ENCODE measurements at places on chromosomes 6 and 20.
A peak's percentile ranks its signal among the peaks of the same experiment; 100 is the strongest.

DNA sequence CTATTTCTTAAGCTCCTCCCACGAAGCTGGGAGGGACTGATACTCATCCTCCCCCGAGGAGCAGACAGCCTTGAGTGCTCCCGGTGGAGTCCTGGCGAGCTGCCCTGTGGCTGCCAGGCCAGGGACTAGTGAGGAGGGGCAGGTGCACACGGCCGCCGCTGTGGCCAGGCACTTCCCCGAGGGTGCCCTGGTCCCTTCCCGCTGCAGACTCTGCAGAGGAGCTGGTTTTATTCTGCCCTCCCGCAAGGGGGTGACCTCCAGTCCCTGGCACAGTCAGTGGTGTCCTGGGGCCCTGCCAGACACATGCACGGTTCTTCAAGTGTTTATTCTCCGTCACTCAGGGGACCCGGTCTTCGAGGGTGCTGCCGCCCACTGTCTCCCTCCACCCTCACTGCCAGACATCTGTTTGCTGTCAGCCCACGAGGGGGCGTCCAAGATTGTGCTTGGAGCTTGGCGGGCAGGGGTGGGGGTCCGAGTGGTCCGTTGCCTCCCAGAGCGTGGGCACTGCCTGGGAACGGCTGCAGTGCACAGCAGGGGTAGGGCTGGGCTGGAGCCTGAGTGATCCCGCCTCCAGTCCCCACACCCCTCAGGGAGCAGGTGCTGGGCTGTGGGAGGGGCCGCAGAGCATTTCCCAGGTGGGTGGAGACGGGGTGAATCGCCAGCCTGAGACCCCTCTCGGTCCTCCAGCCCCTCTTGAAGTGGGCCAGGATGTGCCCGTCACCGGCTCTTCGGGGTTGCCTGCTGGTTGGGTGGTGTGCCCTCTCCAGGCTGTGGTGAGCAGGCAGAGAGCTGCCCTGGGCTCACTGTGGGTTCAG lies 3.1 kb upstream of the CABLES2 start:
- DNase-seq, result peak; percentile 46

- no peak for DNase-seq
These were observed 198.1 kb downstream of the MMUT start for GRCh38 chr6:49264909-49265308.

DNA sequence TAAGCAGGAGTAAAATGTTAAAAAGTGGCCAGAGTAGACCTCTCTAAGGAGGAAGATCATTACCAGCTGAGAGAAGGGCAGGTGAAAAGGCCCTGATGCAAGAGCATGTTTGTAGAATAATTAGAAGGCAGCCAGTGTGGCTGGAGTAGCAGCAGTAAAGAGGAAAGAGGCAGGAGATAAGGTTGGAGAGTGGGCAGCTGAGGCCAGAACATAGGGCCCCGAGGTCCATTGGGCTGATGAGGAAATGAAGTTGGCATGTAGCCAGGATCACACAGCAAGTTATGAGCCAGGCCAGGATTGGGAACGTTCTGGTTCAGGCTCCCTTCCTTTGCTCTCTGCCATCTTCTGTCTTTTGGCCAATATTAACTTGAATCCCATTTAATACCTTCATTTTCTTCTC lies 51.6 kb downstream of the RALY start:
- peak; percentile 33 for DNase-seq

- no peak for DNase-seq
These were observed 612.3 kb upstream of the BTBD3 start for GRCh38 chr20:11305406-11305805.

GRCh38 chr20:1941226-1941625 lies 46.0 kb downstream of the SIRPA start:
- peak; percentile 78 for DNase-seq

DNA sequence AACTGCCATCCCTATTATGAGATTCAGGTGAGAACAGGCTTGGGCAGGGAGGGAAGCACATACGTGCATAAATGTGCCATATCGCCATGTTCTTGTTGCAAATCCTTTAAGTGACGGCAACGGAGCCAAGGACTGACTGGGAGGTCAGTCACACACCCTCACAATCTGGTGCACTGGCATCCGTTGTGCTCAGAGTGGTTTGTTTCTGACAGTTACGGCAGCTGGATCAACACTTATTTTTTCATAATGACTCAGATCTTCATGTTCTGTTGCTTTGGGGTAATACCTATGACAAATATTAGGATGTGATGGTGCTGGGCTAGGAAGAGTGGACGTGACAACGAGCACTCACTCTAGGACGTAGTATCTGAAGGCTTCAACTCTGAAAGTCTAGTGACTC lies 56.2 kb upstream of the PREP start:
- DNase-seq, result no peak

DNA sequence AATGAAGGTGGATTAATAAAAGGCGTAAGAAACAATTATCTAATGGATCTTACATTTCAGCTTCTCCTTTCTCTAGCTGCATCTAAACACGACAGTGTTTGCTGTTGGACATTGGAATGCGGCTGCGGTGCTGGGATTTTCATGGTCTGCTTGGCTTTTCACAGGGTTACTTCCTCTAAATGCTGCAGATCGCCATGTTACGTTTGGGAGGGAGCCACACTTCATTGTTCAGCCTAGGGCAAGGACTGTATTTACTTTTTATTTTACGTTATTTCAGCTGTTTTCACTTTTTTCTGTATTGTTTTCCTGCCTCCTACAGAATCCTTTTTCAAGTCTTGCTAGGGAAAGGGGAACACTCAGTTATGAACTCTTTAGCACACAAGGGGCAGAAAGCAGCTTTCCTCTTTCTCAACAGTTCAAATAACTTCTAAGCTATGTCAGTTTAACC lies 97.9 kb upstream of the MTHFD1L start:
- peak; percentile 36 for DNase-seq

GRCh38 chr20:58710481-58711265 lies 18.1 kb downstream of the NPEPL1 start:
- DNase-seq, result no peak

GRCh38 chr6:98924647-98925046 lies 23.1 kb downstream of the FBXL4 start:
- DNase-seq, result no peak

- no peak for DNase-seq
These were observed 98.1 kb upstream of the AKAP12 start for GRCh38 chr6:151141685-151142084.

DNA sequence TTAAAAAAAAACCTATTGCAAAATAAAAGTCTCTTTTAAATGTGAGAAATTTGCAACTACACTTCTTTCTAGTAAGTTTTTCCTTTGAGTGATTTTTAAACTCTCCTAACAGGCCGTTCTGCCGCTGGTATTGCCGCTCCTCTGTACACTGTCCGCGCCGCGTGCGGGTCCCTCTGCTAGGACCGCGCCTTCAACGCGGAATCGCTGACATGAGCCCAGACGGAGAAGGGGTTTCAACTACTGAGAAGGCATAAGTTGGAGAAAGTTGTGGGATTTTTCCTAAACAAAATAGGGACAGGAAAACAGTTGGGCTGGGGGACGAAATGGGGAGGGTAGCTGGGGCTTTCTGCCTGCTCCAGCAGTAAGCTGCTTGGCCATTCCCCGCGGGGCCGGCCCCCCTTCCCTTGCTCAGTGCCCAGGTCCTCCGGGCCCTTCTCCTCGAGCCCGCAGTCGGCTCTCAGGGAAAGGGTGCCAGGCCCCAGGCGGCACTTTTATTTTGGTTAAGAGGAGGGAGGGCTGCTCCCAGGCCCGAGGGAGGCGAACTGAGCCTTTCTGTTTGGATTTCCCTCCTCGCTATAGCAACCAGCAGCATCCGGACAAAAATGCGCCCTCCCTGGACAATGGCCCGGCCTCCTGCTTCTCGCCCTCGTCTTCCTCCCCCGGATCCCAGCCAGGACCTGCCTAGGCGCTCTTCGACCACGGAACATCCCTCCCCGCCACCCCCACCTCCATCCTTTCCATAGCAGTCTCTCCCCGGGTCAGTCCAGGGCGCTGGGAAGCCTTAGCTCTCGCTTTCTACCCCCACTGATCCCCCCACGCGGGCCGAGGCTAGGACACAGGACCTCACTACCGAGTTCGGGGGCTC lies 6.8 kb upstream of the POU3F2 start:
- peak; percentile 38 for DNase-seq

- DNase-seq, result no peak
These were observed 1.3 kb upstream of the OCSTAMP start for GRCh38 chr20:46551522-46552381.

GRCh38 chr6:89387516-89388201 lies 24.4 kb downstream of the RRAGD start:
- no peak for DNase-seq

DNA sequence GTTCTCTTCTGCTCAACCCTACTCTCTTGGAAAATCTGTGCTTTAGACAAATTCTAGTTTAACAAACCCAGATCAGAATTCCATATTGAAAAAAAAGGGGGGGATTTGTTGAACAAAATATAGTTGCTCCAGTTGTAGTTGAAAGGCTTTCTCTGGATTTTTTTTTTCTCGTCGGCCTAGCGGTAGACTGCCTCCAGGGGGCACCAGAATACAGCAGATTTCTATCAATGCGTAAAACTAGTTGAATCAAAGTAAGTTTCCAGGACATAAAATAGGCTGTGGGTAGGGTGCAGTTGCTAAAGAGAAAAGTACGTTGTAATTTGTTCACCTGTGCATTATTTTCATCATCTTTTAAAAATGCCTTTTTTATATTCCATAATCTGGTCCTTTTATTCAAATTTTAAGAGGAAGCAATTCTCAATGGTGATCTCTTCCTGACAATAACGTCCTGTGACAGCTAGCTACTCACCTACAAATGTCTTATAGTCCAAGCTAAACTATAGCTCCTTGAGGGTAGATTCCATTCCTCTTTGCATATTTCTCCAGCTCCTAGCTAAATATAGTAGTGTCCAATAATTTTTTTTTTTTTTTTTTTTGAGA lies 105.4 kb downstream of the PERP start:
- peak; percentile 70 for DNase-seq

- DNase-seq, result no peak
These were observed 39.7 kb downstream of the SLC35D3 start for GRCh38 chr6:136961848-136962247.

- no peak for DNase-seq
These were observed 314.1 kb downstream of the QKI start for GRCh38 chr6:163728442-163729126.

GRCh38 chr6:113819169-113819830 lies 37.8 kb upstream of the MARCKS start:
- no peak for DNase-seq

DNA sequence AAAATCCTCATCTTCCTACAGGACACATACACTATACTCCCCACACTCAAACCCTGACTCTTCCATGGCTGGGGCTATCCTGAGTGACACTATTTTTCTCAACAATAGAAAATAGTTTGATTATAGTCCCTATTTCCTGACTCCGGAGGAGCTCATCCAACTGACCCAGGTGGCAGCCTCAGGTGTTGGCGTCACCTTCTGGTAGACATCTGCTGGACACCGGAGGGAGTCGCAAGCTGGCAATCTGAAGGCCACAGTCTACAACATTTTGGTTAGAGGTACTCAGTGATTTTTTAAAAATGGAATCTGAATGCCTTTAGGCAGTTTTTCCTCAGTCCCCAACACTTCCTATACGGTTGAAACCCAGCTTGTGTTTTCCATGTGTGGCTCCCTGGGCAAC lies 32.2 kb upstream of the OCSTAMP start:
- no peak for DNase-seq

- no peak for DNase-seq
These were observed 240.8 kb upstream of the QKI start for GRCh38 chr6:163173741-163174140.

GRCh38 chr6:157611406-157611805 lies 211.6 kb upstream of the SNX9 start:
- no peak for DNase-seq

- DNase-seq, result no peak
These were observed 22.6 kb downstream of the MOCS1 start for GRCh38 chr6:39911513-39912125.

DNA sequence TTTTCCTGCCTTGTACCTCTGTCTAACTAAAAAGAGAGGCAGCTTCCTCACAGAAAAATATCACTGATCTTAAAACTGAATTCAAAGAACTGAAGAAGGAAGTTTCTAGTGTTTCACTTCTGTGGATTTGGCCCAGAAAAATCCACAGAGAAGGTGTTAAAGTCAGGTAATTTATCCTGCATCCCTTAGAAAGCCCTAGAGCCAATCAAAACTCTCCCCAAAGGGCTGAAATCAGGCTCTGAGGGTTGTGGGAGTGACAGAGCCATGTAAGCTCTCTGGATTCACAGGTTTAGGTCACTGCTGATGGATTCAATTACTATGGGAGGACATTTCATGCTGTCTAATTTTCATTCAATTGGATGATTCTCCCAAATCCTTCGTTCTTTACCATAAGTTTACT lies 152.3 kb downstream of the OR2B2 start:
- no peak for DNase-seq

GRCh38 chr20:58800134-58800871 lies 50.4 kb downstream of the GNAS-AS1 start:
- no peak for DNase-seq

GRCh38 chr20:16061351-16061750 lies 511.9 kb downstream of the KIF16B start:
- no peak for DNase-seq

GRCh38 chr6:16130437-16130891 lies 1.6 kb downstream of the MYLIP start:
- peak; percentile 17 for DNase-seq

DNA sequence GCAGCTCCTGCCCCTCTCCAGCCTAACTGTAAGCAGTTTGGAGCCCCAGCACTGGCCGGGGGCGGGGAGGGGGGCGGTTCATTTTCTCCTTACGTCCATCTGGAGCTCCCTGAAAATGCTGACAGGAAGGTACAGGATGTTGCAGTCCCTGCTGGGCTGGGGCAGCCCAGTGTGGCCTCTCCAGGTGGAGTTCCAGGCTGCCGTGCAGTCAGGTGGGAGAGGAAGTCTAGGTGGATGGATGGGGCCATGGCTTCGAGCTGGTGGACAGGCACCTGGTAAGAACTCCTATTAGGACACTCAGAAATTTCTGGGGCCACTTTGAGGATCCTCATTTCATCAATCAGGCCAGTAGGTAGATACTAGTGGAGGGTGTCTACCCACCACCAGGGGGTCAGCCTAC lies 295.2 kb downstream of the CDH26 start:
- no peak for DNase-seq

GRCh38 chr20:5770231-5770986 lies 20.2 kb downstream of the SHLD1 start:
- DNase-seq, result peak; percentile 20

- DNase-seq, result peak; percentile 86
These were observed 216.8 kb upstream of the DTNBP1 start for GRCh38 chr6:15879371-15880261.

- DNase-seq, result no peak
These were observed 35.3 kb downstream of the FOXQ1 start for GRCh38 chr6:1347161-1347560.

DNA sequence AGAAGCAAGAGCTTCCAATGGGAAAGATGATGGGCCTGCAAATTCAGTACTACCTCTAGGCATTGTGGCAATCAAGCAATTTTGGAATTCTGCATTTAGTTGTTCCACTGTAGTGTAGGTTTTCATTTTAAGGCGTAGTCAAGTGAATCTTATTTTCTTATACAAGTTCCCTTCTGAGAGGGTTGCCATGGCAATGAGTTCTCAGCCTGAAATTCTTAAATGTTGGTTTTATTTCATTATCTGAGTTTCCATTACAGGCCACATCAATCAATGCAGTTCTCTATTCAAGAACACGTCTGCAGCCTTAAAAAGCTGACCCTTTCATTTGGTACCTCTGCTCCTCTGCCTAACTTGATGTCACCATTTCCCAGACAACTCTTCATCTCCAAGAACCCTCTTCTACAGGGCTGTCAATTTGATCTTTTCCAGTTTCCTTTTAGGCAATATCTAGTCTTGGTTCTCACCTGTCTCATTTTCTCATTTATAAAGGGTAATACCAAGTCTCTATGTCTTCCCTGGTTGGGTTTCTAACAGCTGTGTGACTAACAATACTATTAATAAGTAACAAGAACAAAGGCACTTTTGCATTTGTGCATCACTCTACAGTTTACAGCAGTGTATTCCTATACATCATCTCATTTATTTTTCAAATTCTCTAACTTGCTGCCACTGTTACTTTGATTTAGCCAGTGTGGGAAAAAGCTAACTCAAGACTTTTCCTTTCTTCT lies 898.2 kb upstream of the FLRT3 start:
- DNase-seq, result no peak

Data from GM23248 (cell line).